ENCODE measurements at places on chromosomes 1 and 21.
A peak's percentile ranks its signal among the peaks of the same experiment; 100 is the strongest.

GRCh38 chr1:217311766-217312165 is 319.1 kb downstream of the GPATCH2 start:
- peak; percentile 2 for DNase-seq

DNA sequence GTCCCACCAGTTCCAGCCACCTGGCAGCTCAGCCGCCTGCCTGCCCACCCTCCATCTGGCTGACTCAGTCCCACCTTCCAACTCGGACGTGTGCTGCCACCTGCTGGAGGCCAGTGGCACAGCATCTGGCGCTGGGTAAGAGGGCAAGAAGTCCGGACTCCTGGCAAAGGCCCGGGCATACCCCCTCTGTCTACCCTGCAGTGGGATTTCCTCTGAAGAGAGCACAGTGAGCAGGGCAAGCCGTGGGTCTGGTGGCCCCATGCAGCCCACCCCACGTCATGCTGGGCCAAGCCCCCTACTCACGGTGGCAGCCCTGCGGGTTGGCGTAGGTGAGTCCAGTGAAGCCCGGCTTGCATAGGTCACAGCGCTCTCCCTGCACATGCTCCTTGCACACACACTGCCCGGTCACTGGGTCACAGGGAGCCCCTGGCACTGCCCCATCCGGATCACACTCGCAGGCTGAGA is 24.5 kb downstream of the LAMB3 start:
- DNase-seq = peak; percentile 40

DNA sequence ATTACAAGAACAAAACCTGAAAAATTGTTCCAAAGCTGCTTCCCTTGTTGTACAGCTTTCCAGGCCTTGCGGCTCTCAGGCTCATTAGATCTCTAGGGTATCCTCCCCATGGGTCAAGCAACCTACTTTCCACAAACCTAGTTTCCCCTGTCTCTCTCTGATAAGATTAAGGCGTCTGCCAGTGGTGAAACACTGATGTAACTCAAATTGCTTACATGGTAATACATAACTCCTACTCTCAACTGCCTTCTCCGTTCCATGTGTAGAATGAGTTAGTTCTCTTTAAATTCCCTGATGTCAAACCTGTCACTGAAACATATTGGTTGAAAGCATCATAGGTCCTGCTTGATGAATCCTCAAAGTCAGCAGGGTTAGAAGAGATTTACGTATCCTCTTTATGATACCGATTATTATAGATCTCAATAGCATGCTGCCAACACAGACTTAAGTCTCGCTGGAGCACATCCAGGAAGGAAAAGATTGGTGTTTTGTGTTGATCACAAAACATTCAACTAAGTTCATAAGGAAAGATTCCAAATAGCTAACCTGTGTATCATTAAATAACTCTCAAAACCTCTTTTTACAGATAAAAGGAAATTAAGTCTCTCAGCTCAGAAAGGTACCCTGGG is 10.6 kb downstream of the PPP1R15B start:
- DNase-seq = no peak

GRCh38 chr1:247471445-247472016 is 13.6 kb upstream of the OR2B11 start:
- no peak for DNase-seq

GRCh38 chr1:236734141-236734765 is 48.0 kb downstream of the ACTN2 start:
- DNase-seq = no peak

GRCh38 chr1:230074762-230075161 is 7.7 kb downstream of the GALNT2 start:
- no peak for DNase-seq

GRCh38 chr1:112818990-112819689 is 104.0 kb upstream of the PPM1J start:
- no peak for DNase-seq

DNA sequence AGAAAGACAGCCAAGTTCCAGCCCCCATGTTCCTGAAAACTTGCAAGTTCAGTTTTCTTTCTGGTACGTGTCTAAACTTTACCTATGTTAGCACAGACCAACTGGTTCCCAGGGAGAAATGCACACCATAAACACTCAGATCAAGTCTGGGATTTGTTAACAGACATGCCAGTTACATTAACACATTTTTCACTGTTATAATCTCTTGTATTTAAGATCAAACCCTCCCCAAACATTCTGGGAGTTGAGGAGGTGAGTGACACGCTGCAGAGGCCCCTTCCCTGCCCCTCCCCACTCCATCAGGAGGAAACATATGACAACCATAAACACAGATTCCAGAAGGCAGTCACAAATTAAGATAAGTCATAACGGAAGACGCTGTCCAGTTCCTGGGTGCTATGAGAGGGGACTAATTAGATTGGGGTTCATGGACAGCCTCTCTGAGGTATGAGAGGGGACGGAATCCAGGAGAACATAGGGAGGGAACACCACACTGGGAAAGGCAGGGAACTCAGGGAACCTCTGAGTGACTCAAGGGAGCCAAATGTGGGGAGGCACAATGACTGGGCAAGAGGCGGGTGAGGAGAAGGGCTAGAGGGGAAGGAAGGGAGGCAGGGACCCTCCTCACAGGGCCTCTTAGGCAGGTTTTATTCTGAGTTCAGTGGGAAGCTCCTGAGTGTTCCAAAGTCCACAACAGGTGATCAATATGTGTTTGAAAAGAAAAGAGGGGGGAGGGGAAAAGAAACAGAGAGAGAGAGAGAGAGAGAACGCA is 25.0 kb downstream of the DUSP10 start:
- no peak for DNase-seq

DNA sequence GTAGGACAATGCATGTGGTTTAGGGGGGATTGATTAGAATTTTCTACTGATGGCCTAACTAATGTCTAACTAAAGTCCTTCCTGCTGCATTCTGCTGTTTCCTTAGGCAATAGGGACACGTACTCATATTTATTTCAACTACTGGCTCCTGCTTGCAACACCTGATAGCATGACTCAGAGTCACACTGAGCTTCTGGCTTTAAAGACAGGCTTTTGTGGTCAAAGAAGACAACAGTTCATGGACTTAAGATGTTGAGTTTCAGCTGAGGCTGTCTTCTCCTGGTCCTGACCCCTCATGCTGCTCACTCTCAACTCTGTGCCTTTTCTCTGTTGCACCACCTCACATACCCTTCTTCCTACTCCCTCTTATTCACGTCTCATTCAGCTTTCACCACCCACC is 29.1 kb upstream of the TRABD2B start:
- DNase-seq = no peak

- no peak for DNase-seq
These were observed 66.1 kb upstream of the RHOU start for GRCh38 chr1:228669242-228669585.

DNA sequence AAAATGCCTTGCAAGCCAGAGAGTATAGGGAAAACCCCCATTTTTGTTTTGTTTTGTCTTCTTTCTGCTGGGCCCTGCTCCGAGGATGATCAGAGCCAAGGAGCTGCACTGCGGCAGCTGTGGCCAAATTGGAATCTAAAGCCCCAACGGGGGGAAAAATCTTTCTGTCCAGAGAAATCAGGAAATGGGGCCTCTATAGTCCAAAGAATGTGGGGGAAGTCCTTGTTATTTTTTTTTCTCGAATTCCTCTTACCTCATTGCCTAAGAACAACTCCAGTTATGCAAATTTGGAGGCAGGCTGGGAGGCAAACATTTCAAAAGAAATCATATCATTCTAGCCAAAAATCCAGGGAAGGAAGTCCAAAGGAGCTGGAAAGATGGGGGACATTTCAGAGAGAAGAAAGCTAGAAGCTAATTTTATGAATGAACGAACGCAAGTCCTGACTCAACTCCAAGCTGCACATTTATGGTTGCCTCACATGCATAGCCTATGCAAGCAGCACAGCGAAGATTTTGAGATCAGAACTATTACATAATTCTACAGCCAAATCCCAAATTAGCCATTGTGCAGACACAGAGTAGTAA is 263.2 kb downstream of the KCTD3 start:
- no peak for DNase-seq

DNA sequence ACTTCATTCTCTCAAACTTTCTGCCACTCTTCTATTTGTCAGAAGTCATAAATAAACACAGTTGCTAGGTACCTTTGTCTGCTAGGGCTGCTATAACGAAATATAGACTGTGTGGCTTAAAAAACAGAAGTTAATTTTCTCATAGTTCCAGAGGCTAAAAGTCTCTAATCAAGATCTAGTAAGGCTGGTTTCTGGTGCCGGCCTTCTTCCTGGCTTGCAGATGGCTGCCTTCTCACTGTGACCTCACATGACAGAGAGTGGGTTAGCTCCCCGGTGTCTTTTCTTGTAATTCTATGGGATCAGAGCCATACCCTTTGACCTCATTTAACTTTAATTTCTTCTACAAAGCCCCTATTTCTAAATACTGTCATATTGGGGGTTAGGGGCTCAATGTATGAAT is 5.9 kb downstream of the PDC start:
- no peak for DNase-seq

- no peak for DNase-seq
These were observed 207.3 kb downstream of the LHX8 start for GRCh38 chr1:75341537-75341936.

DNA sequence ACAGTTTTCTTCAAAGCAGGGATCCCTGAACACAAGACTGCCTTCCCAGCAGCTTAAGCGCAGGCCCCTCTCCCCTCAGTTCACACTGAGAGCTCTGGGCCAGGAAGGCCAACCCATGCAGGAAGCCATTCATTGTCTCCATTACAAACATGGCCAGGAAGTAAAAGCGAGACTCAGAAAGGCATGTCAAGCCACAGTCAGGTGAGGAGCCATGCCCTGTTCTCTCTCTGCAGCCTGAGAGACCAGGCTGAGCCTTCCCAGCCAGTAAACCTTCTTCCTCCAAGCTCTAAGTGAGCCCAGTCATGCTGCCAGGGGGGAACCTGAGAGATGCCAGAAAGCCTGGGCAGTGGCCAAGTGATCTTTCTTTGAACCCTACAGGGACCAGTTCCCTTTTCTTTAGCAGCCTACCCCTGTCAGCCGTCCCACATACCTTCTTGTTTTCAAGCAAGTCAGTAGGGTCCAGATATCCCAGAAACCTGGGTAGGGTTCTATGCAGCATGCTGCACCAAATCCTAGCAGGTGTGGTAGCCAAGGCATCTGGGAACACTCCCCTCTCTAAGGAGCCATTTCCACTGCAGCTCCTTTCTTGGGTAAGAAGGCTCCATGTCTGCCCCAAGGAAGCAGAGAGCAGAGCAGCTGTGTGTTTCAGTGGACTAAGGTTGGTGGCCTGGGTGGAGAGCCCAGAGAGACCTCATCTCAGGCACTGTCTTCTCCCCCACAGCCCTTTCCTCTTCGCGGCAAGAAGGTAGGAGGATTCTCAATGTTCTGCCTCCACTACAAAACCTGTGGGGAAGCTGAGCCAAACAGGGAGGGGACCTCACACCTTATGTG is 977 bp downstream of the TRAF3IP3 start:
- DNase-seq = no peak

DNA sequence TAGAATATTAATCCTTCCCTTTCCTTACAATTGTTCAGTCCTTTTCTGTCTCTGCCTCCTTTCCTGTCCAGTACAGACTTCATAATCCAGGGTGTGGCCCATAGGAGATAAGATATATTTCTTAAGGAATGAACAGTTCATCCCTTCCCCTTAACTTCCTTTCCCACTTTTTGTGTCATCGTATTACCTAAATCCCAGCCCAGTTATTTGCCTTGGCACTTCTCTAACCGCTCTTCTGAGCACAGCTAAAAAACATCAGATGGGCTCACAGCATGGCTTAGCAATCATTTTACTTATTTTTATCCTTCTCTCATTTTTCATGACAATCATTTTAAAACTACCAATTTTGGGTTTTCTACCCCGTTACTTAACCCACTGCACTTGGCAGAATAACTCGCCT is 39.6 kb downstream of the F3 start:
- DNase-seq = no peak

GRCh38 chr1:17274186-17275170 is 25.6 kb downstream of the PADI3 start:
- no peak for DNase-seq

DNA sequence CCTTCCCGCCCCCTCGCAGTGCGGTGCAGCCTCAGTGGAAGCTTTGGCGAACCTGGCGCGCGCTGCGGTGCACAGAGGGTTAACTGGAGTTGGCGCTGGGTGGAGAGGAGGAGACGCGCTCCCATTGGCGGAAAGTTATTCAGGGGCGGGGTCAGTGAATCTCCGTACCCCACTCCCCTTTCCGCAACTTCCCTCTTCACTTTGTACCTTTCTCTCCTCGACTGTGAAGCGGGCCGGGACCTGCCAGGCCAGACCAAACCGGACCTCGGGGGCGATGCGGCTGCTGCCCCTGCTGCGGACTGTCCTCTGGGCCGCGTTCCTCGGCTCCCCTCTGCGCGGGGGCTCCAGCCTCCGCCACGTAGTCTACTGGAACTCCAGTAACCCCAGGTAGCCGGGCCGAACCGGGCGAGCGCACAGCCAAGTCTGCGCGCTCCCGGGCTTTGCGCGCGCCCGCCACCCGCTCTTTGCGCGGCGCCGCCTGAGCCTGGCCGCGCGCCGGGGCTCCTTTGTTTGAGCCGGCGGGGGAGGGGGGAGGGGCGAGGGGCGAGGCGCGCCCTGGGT is at the start of gene EFNA4:
Gene EFNA4, plus strand, starts transcription at position 191 of the 561 bp plus-strand sequence. Its CDS starts 84 bp downstream, at position 275.
- no peak for DNase-seq

GRCh38 chr1:30417001-30417700 is 306.2 kb downstream of the MATN1 start:
- no peak for DNase-seq
